ENCODE measurements at places on chromosomes 1 and 21.
A peak's percentile ranks its signal among the peaks of the same experiment; 100 is the strongest.

- DNase-seq, result peak; percentile 90
These were observed 66.2 kb downstream of the ATP2B4 start for GRCh38 chr1:203692565-203693470.

GRCh38 chr1:201059401-201059800 lies 35.9 kb upstream of the KIF21B start:
- no peak for DNase-seq

DNA sequence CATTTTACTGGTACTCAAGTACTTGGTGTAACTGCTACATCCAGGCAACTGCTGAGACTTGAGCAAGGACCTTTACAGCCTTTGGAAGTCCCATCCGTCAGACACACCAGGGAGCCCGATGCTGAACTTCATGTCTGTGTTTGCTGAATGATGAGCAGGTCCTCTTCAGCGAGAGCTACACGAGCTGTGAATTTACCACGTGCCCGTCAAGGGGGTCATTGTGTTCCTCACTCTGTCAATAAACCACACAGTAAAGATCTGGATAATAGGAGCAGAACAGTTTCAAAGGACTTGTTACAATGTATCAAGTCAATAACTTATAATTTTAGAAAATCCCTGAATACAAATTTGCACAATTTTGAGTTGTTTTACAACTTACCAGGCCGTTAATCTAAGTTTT lies 427.2 kb downstream of the KIF26B start:
- no peak for DNase-seq

DNA sequence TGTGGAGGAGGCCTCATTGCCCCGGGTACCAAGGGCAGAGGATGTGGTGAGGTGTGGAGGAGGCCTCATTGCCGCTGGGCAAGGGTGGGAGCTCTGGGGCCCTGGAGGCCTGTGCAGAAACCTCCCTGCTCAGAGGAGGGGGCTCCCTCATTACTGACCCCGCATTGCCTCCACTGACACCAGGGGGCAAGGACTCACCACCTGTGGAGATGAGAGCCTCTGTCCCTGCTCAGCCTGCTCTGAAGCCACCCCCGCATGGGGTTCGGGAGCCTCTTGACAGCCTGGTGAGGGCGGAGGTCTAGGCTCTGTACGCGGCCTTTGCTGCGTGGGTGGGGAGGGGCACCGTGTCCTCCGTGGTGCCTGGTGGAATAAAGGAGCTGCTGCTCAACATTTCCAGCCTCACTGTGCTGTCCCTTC lies 95.0 kb upstream of the COL6A1 start:
- DNase-seq, result no peak

GRCh38 chr21:42989816-42990650 lies 15.7 kb downstream of the PKNOX1 start:
- no peak for DNase-seq

DNA sequence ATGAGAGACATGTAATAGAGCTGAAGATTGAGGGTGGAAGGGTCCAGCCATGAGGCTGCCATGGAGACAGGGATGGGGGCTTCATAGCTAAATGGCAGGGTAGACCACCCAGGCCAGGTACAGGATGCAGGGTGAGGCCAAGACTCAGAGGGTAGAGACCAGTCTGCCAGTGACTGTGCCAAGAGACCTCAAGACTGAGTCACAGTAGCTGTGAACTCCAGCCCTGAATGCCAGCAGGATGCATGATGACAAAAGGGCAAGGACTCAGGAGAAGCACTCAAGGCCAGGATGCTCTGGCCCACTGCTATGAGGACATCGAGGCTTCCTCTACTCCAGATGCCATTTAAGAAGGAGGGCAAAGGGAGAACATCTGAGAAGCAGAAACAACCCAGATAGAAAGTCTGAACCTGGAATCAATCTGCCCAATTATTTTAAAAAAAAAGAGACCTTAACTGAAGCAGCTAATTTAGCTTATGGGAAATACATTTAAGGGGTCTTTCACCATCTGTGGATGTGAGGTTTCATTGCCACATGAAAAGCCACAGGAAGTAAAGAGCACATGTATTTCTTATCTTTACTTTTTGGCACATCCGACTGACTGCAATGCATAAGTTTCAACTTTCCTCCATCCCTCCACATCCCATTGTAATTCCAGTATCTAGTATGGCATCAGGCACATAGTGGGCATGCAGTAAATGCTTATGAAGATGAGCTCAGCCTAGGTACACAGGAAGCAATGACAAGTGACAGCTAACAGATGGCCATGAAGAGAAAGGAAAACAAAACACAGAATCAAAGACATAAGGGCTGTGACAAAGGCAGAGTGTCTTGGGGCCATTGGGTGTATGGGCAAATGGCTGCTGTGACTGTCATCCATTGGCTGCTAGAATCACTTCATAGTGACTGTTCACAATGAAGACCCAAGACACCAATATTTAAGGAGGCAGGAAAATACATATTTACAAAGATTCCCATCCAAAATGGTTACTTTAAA lies 40.2 kb downstream of the SUSD4 start:
- no peak for DNase-seq

- no peak for DNase-seq
These were observed 104.7 kb downstream of the SPATA46 start for GRCh38 chr1:162271972-162272371.

GRCh38 chr1:47587891-47588582 lies 150.2 kb downstream of the FOXD2 start:
- no peak for DNase-seq
